GM04504 (cell line): ENCODE measurements at places on chromosomes 12 and 14.

- no peak for DNase-seq
Measured at GRCh38 chr12:88092771-88093170, 49.1 kb downstream of the CEP290 start.

DNA sequence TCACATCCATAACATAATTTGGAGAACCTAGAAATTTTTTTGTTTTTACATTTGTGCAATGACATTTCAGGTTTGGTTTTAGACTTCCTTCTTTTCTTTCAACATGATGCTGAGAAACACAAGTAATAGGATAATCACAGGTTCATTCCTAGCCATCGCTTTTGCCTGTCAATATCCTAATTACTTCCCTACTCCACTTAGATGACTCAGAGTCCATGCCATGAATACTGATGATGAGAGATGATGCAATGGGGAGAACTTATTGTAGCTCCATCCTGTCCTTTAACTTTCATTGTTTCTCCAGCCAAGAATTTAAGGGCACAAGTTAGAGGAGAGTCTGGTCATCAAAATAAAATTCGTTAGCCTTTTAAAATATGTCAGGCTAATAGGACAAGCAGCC is 101.3 kb downstream of the PTPRO start:
- peak; percentile 24 for DNase-seq

DNA sequence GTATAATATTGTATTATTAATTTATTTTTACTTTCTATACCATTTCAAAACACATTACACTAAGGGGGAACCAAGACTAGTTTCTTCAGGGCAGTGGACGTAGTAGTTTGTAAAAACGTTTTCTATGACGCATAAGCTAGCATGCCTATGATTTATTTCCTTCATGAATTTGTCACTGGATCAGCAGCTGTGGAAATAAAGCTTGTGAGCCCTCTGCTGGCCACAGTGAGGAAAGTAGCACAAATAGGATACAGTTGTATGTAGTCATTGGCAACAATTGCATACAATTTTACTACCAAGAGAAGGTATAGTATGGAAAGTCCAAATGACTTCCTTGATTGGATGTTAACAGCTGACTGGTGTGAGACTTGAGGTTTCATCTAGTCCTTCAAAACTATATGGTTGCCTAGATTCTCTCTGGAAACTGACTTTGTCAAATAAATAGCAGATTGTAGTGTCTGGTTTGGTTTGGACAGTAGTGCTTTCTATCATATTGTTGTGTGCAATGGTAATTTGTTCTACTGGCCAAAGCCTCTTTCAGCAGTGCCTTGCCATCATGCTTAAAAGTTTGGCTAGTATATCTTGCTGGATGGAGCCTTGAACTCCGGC is 24.3 kb upstream of the PLEKHD1 start:
- DNase-seq = peak; percentile 74

DNA sequence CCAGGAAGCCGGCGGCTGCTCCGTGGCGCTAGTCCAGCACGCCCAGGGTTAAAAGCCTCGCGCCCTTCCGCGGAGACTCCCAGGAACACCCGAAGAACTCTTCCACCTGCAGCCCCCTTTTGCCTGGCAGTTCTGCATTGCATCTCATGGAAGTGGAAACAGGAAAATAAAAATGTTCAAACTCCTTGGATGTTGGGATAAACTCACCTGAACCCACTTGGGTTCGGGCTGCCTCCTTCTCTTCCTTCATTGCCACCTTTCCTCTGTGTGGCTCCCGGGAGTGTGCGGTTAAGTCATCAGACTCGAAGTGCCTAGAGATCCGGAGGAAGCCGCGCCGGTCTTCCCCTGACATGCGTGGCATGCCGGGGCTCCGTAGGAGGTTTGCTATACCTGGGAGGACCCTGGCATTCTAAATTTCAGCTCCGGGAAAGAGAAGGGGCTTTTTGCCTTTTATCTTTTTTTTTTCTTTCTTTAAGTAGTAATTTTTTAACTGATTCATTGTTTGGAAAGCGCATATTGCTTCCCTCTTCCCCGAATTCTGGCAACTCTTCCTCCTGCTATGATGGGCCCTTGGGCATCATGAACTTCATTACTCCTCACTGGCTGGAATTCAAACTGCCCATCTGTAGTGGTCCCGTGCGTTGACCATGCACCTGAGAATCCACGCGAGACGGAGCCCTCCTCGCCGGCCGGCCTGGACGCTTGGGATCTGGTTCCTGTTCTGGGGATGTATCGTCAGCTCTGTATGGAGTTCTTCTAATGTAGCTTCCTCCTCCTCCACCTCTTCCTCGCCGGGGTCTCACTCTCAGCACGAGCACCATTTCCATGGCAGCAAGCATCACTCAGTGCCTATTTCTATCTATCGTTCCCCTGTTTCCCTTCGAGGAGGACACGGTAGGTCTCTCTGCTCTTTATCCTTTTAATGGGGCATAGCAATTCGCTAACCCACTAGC is 931.4 kb downstream of the DIO2 start:
- DNase-seq = no peak

DNA sequence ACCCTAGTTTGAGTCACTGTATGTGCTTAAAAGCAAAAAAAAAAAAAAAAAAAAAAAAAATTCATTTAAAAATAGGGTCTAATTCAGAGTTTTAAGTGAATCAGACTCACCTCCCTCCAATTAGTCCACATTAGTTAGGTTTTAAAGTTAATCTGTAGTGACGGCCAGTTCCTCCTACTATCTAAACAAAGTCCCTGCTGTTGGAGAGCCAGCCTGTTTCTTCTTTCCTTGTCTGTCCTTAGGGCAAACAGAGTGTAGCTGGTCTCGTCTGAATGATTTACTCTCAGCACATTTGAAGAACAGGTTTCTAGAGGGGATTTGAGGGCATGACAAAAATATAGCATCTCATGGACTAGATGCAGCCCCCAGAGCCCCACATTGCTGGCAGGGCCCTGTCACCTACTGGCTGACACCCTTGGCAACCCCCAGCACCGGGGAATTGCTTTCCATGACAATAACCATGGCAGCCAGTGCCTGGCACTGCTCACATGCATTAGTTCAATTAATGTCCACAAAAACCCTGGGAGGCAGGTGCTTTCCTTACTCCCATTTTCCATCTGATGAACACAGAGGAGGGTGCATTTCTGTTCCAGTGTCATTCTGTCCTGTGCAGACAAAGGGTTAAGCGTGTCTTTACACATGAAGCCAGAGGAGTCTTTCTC is 138.3 kb downstream of the PLXNC1 start:
- no peak for DNase-seq

GRCh38 chr14:33465846-33466700 is 484.8 kb downstream of the EGLN3 start:
- no peak for DNase-seq

- DNase-seq = no peak
Measured at GRCh38 chr14:79515158-79515557, 696.1 kb downstream of the DIO2 start.

DNA sequence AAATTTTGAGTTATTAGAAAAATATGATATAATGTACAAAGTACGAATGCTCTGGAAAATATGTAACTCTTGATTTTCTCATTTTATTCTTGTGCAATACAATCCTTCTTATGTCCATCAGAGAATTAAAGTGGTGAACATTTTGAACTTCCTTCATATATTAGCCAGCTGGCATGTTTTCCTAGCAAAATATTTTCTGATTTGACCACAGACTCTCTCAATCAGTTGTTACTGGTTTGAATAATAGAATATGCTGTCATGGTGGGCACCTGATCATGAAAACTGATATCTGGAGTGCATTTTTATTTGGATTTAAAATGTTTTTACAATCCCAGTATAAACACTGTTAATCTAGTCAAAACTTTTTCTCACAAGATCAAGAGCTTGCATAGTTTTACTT is 24.2 kb downstream of the PARPBP start:
- DNase-seq = no peak

DNA sequence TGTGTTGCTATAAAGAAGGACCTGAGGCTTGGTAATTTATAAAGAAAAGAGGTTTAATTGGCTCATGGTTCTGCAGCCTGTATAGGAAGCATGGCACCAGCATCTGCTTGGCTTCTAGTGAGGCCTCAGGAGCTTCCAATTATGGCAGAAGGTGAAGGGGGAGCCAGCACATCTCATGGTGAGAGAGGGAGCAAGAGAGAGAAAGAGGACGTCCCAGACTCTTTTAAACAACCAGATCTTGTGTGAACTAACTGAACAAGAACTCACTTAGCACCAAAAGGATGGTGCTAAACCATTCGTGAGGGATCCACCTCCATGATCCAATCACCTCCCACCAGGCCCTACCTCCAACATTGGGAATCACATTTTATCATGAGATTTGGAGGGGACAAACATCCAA is 6.1 kb upstream of the SNAPC1 start:
- DNase-seq = no peak

DNA sequence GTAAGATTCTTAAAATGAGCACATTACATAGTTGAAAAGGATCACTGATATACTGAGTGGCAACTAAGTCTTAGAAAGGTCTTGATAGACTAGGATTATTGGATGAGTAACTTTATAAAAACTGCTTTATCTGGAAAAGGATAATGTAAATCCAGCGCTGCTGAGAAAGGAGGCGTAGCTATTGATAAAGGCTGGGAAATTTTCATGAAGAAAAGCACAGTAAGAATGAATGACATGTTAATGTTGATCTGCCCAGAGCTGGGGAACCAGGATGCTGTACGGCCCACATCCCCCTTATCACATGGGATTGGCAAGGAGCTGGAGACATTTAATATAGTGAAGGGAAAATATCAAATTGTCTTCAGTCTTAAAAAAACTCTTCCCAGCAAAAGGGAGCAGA is 174.0 kb downstream of the APAF1 start:
- no peak for DNase-seq

DNA sequence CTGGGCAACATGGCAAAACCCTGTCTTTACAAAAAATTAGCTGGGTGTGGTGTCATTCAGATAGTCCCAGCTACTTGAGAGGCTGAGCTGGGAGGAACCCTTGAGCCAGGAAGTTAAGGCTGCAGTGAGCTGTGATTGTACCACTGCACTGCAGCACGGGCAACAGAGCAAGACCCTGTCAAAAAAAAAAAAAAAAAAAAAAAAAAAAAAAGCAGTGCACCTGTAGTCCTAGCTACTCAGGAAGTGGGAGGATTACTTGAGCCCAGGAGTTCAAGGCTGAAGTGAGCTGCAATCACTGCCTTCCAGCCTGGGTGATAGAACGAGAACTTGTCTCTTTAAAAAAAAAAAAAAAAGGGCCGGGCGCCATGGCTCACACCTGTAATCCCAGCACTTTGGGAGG is 5.6 kb downstream of the REM2 start:
- DNase-seq = no peak

- DNase-seq = no peak
Measured at GRCh38 chr12:9649532-9649940, 20.0 kb upstream of the CLEC2D start.

DNA sequence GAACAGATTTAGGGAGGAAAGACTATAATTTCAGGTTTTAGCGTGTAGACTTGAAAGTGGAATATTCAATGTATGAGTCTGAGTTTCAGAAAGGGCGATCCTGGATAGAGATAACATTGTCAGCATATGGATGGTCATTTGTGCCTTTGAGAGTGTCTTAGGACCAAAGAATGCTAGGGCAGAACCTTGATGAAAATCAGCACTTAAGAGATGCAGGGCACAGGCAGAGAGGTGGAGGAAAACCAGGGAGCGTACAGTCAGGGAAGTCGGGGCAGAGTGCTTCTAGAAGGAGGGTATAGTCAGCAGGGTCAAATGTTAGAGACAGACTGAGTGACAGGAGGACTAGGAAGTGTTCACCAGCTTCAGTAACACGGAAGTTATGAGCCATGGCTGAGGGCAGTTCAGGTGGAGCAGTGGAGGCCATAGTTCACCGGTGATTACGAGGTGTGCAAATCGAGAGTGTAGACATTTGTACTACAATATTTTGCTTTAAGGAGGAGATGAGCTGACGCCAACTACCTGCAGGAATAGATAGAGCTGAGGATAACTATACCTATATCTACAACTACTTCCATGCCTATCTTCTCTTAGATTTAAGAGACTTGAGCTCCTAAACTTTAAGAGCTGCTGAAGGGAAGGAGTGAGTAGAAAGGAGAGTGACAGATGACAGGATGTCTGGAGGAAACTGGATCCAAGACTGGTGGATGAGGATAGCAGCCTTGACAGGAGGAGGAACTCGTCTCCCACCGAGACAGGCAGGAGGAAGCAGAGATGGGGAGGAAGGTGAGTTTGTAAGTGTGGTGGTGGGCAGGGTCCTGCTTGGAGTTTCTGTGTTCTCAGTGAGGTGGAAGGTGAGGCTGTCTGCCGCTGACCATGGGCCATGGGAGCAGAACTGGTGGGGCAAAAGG is 6.5 kb downstream of the CBLN3 start:
- no peak for DNase-seq

- DNase-seq = no peak
Measured at GRCh38 chr12:118536306-118536906, 160.1 kb downstream of the SUDS3 start.

DNA sequence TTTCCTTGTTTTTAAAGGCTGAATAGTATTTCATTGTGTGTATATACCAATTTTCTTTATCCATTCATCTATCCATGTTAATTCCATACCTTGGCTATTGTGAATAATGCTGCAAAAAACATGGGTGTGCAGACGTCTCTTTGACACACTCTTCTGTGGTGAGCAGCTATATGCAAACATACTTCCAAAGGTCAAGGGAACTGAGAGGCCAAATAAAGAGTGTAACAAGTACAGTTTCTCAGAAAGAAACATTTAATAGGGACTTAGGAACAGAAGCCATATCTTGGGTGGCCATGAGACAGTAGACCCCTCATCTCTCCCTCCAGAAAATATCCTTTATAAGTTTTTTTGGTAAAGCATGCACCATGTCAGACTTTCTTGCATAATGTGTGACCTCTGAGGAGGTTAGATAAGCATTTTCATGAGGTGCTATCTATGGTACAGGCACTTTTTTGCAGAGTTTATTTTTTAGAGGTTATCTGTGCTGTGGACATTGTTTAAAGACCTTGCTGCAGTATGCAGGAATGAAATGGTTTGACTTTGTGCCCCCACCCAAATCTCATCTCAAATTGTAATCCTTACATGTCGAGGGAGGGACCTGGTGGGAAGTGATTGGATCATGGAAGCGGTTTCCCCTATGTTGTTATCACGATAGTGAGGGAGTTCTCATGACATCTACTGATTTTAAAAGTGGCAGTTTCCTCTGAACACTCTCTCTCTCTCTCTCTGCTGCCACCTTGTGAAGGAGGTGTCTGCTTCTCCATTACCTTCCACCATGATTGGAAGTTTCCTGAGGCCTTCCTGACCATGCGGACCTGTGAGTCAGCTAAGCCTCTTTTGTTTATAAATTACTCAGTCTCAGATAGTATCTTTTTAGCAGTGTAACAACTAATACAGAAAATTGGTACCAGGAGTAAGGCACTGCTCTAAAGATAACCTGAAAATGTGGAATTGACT is 1202.3 kb downstream of the GALC start:
- no peak for DNase-seq

DNA sequence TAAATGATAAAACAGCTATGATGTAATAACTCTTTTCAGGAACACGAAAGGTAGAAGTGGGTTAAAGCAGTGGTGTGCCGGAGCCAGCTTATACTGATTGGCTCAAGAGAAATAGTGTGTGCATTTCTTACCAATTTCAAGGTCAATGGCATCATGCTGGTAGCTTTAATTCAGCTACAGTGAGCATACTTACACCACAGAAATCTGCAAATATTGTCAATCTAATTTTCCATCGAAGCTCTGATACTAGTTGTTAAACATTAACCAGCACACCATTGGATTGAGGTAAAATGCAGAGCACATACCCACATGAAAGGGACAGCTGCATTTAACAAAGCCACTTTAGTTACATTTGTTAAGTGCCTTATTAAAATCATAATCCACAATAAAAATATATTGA is 225.7 kb downstream of the KCNC2 start:
- no peak for DNase-seq

GRCh38 chr12:120734210-120734609 is 8.6 kb downstream of the ACADS start:
- no peak for DNase-seq

GRCh38 chr14:94923786-94924185 is 153.9 kb upstream of the GSC start:
- DNase-seq = no peak
